Right cardiac atrium (tissue), 5 donors: ENCODE measurements at places on chromosomes 4 and X. TPM values are rescaled to one million over a fixed set of nuclear protein-coding genes. Genes with fewer than 3 reads are reported as not detected.

GRCh38 chr4:37601531-37601930 is 84.6 kb downstream of the RELL1 start:
- DNase-seq, result peak; percentile 66

DNA sequence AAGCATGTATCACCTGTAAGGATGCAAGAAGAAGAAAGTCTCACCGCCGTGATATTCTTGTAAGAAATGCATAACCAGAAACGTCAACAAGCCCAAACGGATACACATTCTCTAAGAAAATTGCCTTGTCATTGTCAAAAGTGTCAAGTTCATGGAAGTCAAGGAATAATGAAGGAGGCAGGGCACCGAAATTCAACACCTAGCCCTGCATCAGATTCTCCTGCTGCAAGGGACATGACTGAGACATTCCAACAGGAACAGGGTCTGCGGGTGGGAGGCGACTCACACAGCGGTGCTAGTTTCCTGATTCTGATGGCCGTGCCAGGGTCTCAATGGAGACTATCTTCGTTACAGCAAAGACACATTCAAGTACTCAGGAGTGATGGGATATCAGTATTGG is 26.7 kb downstream of the IRF2 start:
- no peak for DNase-seq

ABLIM2 gene
- total RNA-seq, result 6.2 TPM

GRCh38 chr4:74120086-74120485 is 21.1 kb upstream of the CXCL2 start:
- no peak for DNase-seq

GRCh38 chr4:22442956-22443355 is 72.9 kb downstream of the ADGRA3 start:
- DNase-seq, result no peak

- no peak for DNase-seq
Observed at GRCh38 chrX:74423289-74423998, 2.2 kb downstream of the SLC16A2 start.

DNA sequence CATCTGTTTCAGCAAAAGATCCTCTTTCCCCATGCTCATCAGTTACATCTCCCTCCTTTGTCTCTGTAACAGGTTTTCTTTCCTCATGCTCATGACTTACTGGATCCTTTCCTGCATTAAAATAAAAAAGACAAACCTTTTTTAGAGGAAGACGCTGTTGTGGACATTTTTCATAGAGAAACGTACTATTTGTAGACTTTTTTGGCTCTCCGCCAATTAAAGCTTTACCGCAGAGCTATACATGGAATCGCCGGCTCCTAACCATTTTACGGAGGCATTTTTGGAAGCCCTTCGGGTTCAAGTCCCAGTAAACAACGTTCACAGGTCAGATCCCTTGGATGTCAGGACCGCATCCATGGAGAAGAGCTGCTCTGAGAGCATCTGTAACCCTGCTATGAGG is 1.3 kb downstream of the FAM9C start:
- no peak for DNase-seq

- no peak for DNase-seq
Observed at GRCh38 chrX:13471269-13471668, 98.1 kb upstream of the EGFL6 start.

TMEM154 gene
- 1.2 TPM for total RNA-seq

DNA sequence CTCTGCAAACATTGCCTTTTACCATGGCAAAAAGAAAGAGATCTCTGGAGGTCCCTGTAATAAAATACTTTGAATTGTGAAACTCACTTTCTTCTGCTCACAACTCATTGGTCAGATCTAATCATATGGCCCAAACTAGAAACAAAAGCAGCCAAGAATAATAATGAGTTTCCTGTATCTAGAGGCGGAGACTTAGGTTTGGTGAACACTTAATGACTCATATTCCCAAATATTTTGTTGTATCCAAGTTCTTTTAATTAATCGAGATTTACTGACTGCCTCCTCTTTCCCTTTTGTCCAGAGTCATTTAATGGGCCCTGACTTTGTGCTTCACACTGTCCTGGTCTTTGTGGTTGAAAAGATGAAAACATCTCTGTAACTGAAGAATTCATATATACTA is 190.6 kb downstream of the CCSER1 start:
- DNase-seq, result no peak
